Thoracic aorta (tissue), 2 donors: ENCODE measurements at places on chromosomes 1 and 21. TPM values are rescaled to one million over a fixed set of nuclear protein-coding genes. Genes with fewer than 3 reads are reported as not detected.

DNA sequence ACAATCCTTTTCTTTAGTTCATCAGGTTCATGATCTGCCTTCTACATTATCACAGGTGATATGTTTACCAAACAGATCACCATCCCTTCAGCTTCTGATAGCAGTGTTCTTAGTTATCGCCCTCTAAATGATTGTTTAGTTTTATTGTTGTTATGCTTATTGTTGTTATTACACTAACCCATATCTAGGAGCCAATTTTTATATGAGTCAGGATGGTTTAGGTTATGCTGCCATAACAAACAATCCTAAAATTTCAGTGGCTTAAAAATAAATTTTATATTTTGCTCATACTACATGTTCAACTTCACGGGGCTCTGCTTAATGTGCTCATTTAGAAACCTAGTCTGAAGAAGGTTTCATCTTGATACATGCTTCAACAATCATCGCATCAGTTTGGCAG, 4.4 kb upstream of the JUN start:
- no peak for DNase-seq

- DNase-seq, result no peak
Measured at GRCh38 chr1:4485878-4486277, 168.5 kb upstream of the AJAP1 start.

DNA sequence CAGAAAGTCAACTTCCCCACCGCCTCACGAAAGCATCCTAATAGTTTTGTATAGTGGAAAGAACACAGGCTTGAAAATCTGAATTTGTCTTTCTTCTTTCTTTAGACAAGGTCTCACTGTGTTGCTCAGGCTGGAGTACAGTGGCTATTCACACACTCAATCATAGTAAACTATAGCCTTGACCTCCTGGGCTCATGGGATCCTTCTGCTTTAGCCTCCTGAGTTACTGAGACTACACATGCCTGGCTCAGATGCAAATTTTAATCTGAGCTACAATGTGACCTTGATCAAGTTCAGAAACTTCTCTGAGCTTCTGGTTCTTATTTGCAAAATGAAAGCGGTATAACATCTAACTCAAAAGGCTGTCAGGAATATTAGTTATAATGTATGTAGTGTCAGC, 362.1 kb downstream of the SMYD3 start:
- DNase-seq, result no peak

GRCh38 chr1:16981269-16981849, 939 bp upstream of the MFAP2 start:
- no peak for DNase-seq

GRCh38 chr1:169099561-169099960, 6.9 kb upstream of the ATP1B1 start:
- DNase-seq, result no peak

DNA sequence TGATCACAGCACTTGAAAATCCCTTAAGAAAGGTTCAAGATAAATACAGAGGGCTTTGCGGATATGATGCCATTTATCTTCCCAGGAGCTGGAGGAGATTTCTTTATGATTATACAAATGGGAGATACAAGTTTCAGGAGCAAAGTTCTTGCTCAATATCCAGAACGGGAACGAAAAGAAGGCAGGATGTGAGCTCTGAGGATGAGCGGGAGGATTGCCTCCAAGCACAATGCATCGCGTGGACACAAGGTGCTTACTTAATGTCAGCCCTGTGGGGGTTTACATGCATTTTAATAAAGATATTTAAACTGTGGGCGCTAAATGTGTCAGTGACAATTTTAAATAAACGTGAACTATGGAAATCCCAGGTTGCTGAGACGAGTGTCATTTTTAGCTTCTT, 59.0 kb downstream of the SYT6 start:
- no peak for DNase-seq

C1orf185 gene
- total RNA-seq, result not detected

DNA sequence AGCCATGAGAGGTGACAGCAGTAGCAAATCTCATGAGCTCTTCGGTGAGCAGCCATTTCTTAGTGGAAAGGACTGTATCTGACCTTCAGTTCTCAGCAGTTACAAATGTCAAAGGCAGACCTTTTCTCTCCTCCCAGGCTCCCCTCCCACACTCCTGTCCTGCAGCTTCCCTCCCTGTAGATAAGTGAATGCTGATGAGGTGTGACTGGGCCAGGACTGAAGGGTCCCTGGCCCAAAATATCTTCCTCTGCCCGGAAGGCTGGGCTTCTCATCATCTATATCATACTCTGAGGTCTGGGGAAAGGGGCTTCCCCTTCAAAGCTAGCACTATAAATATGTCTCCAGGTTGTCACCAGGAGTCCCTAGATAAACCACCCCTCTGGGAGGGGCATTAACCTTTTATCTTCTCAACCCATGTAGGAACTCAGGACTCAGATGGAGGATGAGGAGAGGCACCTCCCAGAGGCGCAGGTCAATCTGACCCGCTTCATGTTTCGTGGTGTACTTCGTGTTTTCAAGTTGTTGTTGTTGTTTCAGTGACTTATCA, 3.6 kb upstream of the ADAMTSL4 start:
- DNase-seq, result no peak

GRCh38 chr1:207941665-207942064, 30.7 kb upstream of the CD34 start:
- peak; percentile 37 for DNase-seq

DNA sequence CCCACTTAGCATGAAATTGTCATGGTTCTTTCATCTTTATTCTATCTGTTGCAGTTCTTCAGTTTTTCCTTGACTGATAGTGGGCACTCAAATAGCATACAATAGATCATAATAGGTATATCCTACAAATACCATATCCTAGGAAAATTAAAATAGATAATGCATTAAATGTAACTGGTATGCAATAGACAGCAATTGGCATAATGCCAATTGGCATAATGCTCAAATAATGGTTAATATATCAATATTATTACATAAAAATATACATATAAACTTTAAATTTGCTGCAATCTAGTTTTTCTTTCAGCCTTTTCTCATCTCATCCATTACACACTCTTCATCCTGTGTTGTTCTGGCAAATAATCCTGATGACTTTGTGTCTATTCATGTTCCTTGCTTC, 814.6 kb upstream of the TMPRSS15 start:
- no peak for DNase-seq

GRCh38 chr1:153698923-153699714, 20.6 kb downstream of the NPR1 start:
- no peak for DNase-seq

DNA sequence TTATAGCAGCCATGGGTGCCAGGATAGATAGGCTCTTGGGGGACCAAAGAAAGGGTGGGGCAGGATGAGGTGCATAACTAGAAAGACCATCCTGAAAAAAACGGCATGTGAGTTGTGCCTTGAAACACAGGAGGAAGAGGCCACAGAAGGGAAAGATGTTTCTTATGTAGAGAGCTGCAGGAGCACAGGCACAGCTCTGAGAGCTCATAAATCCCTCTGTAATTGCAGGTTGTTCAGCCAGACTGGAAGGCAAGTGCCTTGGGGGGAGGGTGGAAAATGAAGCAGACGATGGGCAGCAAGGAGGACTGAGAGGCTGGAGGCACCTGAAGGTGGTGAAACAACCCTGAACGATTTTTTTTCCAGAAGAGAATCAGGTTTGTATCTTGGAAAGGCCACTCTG, 170.7 kb downstream of the NR5A2 start:
- no peak for DNase-seq

- DNase-seq, result no peak
Measured at GRCh38 chr1:237172118-237172485, 130.1 kb downstream of the RYR2 start.

GRCh38 chr21:34900376-34900775, 148.7 kb downstream of the RUNX1 start:
- no peak for DNase-seq

GRCh38 chr1:238135708-238136664, 245.3 kb upstream of the ZP4 start:
- DNase-seq, result no peak

DNA sequence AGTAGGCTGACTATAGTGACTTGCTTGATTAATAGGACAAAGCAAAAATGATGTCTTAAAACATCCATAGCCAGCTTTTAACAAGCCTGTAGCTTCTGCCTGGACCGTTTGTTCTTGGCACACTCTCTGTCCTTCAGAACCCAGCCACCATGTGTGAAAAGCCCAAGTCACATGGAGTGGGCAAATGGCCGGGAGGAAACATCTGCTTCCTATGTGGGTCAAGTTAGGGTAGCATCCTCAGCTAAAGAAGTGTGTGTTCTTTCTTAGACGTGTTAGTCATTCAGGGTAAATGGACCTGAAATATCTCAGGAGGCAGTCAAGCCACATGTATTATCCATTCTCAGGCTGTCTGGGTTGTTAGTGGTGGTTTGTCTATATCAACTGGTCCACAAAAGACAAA, 23.4 kb downstream of the RD3 start:
- no peak for DNase-seq

DNA sequence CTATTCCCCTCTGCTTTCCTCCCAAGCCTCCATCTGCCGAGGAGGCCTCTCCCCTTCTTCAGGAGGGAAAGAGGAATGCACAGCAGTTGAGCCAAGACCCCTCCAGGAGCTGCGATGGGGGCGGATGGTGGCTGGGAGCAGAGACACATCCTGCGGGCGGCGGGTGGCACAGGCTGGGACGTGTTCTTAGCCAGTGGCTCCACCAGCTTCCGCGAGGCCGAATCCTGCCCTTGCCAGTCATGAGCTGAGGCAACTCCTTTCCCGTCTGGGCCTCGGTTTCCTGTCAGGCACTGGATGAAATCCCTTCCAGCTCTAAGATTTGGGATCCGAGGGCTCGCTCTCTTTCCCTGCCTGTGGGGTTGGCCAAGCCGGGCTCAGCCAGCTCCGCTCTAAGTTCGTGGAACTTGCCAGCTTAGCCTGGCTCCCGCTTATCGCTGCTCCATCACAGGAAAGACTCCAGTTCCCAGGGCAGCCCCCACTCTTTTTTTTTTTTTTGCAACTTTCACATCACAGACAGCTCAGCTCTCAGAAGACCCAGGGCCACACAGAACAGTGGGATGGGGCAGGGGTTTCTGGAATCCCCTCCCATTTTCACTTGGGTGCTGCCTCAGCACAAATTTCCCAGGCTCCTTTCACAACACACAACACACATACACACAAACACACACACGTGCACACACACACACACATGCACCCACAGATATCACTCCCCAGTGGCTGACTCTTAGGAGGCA, 506 bp downstream of the MYOM3 start:
- peak; percentile 40 for DNase-seq

RORC gene
- not detected for total RNA-seq

- DNase-seq, result no peak
Measured at GRCh38 chr1:29674627-29675326, 438.5 kb downstream of the PTPRU start.

GRCh38 chr1:210674151-210674550, 345.4 kb downstream of the HHAT start:
- no peak for DNase-seq

DNA sequence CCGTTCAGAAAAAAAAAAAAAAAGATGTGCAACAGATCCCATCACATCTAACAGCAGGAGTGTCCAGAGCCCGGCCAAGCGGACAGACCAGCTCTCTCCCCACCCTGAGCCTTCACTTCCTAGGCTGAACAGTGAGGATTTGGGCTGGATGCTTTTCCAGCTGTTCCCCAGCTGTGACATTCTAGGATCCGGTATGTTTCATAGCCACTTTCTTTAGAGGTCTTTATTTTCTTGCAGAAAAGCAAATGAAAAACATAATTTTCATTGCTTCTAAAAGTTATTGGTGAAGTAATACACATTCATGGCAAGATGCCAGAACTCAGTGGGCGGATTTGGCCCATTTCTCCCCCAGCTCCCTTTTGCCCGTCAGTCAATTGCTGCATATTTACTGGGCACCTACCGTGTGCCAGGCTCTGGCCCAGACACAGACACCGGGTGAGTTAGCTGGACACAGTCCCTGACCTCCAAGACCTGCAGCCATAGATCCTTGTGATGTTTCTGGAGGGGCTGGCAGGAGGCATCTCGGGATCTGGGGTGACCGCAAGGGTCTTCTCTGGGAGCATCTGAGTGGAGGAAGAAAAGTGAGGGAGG, 213.7 kb upstream of the VAMP3 start:
- DNase-seq, result no peak

DNA sequence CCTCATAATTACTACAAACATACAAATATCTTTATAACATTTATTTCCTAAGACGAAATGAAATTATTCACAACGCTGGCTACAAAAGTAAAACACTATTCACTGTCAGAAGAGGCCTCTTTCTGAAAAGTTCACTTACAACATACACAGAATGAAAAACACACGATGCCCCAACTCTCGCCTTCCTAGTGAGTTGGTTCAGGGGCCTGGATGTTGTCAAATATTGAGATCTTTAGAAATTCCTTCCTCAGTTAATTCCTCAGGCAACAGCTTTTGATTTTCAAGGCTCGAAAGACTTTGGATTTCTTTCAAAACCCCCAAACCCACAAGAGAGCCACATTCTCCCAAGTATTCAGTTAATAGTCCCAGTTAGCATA, 14.2 kb upstream of the KCNE1 start:
- DNase-seq, result no peak

DNA sequence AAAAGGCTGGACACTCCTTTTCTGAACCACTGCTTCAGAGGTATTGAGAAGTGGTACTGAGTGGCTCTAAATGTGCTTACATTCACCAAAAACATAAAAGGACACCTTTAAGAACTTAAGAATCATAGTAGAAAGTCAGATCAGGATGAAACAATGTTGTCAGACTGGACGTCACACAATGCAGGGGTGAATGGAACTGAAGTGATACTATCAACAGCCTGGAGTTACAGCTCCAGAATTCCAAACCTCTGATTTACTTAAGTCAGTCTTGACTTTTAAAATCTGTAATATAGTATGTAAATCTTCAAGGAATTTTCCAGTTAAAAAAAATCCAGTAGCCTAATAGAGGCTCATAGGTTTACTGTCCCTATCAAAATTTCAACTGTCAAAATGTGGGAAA, 19.3 kb downstream of the ELK4 start:
- no peak for DNase-seq

DNA sequence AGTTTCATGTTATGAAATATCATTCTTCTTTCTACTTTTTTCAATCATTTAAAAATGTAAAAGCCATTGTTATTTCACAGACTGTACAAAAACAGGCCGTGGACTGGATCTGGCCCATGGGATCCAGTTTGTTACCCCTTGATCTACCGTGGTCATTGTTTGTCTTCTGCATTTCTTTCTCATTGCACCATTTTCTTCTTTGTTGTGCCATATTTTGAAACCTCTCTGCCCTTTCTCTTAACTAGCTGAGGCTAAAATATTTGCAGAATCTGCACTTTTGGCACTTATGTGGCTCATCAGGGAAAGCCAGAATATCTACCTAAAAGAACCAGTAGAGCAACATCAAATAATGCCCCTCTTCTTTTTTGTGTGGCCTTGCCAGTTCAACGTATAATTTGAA, 50.5 kb downstream of the DNAJC6 start:
- no peak for DNase-seq

GRCh38 chr1:240424740-240425464, 187.1 kb downstream of the GREM2 start:
- no peak for DNase-seq

DNA sequence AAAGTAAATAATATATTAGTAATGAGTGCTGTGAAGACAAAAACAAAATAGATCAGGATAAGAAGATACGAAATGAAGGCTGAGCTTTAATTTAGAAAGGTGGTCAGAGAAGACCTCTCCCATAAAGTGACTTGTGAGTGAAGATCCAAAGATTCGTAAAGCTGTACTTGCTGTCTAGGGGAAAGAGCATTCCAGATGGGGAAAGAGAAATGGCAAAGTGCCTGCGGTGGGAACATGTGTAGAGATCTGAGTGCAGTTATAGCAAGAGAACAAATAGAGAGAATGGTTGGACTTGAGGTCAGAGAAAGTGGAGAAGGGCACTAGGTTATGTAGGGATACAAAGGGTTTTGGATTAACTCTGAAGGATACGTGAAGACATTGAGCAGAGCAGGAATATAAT, 60.6 kb downstream of the NUF2 start:
- no peak for DNase-seq

GRCh38 chr1:198880818-198881597, 242.2 kb downstream of the PTPRC start:
- DNase-seq, result no peak
